ENCODE measurements at places on chromosomes 13 and 19.

DNA sequence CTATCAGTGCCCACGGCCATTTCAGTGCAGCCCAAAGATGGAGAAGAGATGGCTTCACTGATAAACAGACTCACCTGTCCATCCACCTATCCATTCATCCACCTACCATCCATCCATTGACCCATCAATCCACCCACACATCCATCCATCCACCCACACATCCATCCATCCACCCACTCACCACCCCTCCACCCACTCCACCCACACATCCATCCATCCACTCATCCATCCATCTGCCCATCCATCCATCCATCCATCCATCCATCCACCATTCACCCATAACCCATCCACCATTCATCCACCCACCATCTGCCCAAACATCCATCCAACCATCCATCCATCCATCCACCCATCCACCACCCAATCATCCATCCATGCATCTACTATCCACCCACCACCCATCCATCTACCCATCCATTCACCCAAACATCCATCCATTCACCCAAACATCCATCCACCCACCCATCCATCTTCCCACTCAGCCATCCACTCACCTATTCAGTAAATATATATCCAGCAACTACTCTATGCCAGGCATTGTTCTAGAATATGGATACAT, 31.6 kb upstream of the ZNRF4 start:
- no peak for DNase-seq

DNA sequence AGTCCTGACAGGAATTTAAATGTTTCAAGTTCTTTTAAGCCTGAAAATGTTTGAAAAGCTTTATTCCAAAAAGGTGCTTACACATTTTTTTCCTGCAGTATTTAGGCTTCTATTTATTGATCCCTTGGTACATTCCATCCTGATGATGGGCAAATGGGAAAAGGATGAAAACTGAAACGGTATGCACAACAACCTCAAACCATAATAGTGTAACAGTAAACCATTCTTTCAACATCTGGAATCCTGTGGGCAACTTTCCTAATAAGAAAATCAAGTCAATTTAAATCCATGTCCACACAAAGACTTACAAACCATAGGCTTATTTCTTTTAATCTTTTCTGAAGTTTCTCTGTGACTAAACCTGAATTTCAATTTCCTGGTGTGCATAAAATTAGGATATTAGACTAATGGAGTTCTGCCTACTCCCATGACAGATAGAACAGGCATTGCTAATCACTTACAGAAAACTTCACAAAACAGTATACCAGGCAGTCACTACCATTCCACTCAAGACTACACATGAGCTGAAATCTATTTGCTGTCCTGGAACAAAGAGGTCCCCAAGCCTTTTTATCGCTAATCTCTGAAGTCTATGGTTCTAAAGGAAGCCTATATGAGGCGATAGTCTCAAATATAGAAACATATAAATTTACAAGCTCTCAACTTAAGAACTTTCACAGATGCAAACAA, 103.3 kb downstream of the DLEU7 start:
- no peak for DNase-seq

DNA sequence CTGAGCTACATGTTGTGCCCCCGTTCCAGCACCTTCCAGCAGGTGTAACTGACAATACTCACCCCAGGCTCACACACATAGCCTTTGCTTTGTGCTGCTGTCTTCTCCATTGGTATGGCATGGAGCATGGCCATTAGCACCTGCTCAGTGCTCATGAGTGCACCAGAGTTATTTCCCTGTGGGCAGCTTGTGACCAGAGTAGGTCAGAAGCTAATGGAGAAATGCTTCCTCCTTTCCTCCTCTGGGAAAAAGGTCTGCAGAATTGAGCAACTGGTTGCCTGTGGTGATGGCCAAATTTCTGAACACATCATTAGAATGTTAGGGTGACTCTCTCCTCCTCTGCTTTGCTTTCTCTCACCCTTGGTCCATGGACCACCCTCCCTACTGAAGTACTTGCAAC, 344.5 kb upstream of the TMTC4 start:
- no peak for DNase-seq

- DNase-seq: no peak
Measured at GRCh38 chr19:4511300-4512054, 6.8 kb downstream of the PLIN4 start.

DNA sequence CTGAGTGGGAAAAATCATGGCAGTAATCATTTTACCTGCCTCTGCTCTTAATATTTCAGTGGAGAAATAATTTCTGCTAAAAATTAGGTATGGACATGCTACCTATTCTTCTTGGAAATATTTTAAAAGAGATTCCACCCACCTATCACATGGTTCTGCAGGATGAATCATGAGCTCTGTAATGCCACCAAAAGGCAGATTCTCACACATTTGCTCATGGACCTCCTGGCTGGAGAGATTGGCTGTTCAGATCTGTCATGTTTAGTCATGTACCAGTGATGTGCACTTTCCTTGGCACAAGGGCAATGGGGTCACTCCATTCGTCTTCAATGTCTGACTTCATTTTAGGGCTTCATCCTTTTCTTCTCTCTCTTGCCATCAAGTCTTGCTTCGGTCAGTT, 101.8 kb upstream of the MBNL2 start:
- no peak for DNase-seq

DNA sequence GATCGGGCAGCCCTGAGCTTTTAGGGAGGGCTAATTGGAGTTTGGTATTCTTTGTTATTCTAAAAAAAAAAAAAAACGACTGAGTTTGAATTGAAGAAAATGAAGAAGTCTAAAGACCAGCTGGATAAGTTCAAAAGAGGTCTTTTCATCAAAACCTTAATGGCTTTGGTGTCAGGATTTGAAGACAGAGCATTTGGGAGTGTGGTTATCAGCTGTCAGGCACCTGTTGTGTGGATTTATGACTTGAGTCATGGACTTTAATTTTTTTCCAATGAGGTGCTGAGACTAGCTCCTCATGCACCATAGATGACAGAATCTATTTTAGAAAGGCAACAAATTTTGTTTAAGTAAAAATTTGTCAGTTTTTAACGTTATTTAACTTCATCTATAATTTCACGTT, 72.5 kb downstream of the FREM2 start:
- DNase-seq: no peak

- no peak for DNase-seq
Measured at GRCh38 chr19:16571822-16572331, 338 bp downstream of the SLC35E1 start.

DNA sequence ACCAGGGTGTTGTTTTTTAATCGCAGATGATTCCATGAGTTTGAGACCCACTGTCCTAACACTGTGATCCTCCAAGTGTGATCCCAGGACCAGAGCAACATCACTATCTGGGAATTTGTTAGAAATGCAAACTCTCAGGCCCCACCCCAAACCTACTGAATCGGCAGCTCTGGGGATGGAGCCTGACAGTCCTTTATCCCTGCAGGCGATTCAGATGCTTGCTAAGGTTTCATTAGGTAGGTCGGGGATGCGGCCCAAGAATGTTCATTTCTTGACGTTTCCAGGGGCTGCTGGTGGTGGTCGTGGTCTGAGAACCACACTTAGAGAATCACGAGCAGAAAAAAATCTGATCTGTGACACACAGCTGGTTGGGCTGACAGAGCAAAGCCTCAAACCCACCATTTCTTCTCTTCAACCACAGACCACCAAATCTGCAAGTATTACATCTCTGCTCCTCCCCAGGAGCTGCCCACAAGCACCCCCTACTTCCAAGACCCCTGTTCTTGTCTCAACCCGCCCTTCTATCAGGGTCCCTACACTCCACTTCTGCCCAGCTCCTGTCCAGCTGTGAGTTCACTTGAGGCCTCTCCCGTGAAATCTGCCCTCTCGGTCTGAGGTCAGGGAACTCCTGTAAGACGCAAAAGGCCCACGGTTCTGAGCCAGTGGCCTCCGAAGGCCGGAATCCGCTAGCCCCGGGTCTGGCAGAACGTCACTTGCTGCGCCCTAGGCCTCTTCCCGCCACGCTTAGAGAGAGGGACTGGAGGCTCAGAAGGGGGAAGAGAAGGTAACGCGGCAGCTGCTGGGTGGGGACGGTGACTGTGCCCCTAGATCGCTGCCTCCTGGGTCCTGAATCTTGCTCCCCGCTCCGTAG, 1.1 kb upstream of the FARP1 start:
- DNase-seq: peak; percentile 83

- no peak for DNase-seq
Measured at GRCh38 chr19:2484178-2484937, 8.4 kb downstream of the GADD45B start.

DNA sequence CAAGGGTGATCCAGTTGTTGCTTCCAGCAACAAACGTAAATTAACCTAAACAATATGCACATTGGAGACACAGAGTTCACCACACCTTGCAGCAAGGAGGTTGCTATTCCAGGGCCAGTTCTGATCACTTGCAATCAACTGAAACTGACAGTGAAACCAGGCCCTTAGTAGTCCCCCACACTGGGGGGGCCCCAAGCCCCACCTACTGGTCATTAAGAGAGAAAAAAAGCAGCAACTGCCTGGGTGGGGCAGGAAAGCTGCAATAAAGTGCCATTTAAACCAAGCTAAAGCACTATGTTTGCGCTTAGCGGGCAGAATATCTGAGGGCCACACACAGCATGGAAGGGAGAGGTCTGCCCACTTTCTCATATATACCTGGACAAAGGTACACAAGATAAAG, 51.5 kb downstream of the ATP7B start:
- no peak for DNase-seq

GRCh38 chr13:72850959-72851677, 69.2 kb downstream of the PIBF1 start:
- DNase-seq: peak; percentile 51

DNA sequence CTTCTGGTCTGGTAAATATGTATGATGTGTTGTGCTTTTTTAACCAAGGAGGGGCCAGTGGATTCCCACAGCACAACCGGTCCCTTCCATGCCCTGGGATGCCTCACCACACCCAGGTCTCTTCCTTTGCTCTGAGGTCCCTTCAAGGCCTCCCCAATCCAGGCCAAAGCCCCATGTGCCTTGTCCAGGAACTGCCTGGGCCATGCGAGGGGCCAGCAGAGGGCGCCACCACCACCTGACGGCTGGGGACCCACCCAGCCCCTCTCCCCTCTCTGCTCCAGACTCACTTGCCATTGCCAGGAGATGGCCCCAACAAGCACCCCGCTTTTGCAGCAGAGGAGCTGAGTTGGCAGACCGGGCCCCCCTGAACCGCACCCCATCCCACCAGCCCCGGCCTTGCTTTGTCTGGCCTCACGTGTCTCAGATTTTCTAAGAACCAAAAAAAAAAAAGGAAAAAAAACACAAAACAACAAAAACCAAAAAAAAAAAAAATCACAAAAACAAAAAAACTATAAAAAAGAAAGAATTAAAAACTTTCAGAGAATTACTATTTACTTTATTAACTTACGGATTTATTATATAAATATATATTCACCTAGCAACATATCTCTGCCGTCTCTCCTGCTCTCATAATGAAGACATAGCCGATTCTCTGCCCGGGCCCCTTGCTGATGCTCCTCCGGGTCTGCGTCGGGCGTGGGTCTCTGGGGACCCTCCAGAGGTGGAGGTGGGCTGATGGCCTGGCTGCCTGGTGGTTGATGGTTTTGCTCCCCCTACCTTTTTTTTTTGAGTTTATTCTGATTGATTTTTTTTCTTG, 14.4 kb downstream of the CAPN12 start:
- DNase-seq: peak; percentile 95

- peak; percentile 96 for DNase-seq
Measured at GRCh38 chr19:46471116-46471733, at the start of gene PNMA8A. TSS of gene PNMA8A (minus strand) at chr19:46471563. CDS start at chr19:46471035, 528 bp downstream.

DNA sequence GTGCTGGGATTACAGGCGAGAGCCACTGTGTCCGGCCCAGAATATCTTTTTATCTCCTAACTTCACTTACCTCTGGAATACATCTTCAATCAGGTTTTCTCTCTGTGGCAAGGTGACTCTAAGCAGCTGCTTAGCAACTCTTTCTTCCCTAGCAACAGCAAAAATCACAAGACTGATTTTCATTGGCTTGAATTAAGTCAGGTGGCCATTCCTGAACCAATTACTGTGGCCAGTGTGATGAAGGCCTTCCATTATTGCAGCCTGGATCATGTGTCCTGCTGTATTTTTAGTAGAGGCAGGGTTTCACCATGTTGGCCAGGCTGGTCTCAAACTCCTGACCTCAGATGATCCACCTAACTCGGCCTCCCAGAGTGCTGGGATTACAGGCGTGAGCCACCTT, 9.0 kb upstream of the LTBP4 start:
- peak; percentile 68 for DNase-seq

DNA sequence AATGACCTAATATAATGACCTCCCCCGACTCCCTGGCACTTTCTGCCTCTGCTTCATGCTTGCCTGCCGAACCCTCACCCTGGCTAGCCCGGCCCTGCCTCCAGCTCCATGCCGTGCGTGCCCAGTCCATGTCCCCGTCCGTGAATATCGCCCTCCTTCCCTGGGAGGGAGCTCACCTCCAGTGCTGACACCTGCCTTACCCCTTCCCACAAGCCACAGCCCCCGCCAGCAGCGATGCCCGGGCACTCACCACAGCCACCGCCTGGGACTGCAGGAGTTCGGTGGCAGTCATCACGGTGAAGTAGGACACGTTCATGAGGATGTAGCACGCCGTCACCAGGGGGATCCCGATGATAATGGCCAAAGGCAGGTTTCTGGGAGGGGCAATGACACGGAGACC, 10.0 kb downstream of the SLC7A9 start:
- DNase-seq: no peak

DNA sequence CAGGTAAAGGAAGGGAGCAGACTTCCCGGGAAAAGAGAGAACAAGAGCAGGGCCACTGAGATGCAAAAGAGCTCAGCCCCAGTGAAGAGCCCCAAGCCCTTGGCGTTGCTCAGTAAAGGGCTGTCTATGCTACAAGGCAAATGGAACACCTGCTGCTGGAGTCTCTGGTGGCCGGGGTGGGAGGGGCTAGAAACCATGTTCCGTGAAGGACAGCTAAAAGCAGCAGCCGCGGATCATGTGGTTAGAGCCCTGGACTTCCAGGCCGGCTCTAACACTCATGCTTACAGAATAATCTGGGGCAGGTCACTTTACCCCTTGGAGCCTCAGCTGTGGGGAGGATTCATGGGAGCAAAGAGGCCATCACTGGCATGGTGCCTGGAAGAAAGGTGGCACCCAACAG, 17.8 kb downstream of the POU2F2 start:
- DNase-seq: peak; percentile 60

GRCh38 chr13:60120617-60121336, 43.0 kb downstream of the DIAPH3 start:
- DNase-seq: no peak

- peak; percentile 82 for DNase-seq
Measured at GRCh38 chr19:31350693-31351055, 1.4 kb upstream of the TSHZ3 start.

DNA sequence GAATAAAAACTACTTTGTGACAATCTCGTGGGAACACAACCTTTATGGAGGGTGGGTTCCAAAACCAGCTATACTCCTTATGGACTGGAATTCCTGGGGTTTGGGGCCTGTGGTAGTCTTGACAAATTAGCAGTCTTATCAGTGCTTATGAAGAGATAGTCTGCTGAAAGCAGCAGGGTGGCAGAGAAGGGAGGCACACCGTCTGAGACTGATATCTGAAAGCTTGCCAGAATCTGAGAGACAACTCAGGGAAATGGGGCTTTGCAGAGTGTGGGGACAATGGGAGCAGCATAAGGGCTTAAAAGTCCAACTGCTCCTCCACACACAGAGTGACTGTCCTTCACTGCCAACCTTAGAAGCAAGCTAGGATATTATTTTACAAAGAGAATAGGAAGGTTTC, 95.9 kb downstream of the UGGT2 start:
- peak; percentile 53 for DNase-seq

Data from endodermal cell (in vitro differentiated cells).